Activated CD8-positive, alpha-beta memory T cell treated with anti-CD3 and anti-CD28 coated beads, Interleukin-2, amount 10 ng/mL, durations not matched to agents 7 days and 5 days (primary cell): ENCODE measurements at places on chromosomes 16 and 17. TPM values are rescaled to one million over a fixed set of nuclear protein-coding genes. Genes with fewer than 3 reads are reported as not detected.
A peak's percentile ranks its signal among the peaks of the same experiment; 100 is the strongest.

DNA sequence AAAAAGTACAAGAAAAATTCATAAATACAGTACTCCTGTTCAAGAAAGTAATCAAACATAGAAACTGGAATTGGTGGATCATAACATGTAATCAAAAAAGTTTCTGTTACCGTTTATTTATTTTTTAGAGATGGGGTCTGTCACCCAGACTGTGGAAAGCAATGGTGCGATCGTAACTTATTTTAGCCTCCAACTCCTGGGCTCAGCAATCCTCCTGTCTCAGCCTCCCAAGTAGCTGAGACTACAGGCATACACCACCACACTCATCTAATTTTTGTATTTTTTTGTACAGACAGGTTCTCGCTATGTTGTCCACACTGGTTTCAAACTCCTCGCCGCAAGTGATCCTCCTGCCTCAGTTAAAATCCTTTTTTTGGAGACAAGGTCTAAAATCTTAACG, 22.5 kb downstream of the ARHGAP17 start:
- DNase-seq = no peak

NXN gene
- 0.70 TPM for total RNA-seq

DNA sequence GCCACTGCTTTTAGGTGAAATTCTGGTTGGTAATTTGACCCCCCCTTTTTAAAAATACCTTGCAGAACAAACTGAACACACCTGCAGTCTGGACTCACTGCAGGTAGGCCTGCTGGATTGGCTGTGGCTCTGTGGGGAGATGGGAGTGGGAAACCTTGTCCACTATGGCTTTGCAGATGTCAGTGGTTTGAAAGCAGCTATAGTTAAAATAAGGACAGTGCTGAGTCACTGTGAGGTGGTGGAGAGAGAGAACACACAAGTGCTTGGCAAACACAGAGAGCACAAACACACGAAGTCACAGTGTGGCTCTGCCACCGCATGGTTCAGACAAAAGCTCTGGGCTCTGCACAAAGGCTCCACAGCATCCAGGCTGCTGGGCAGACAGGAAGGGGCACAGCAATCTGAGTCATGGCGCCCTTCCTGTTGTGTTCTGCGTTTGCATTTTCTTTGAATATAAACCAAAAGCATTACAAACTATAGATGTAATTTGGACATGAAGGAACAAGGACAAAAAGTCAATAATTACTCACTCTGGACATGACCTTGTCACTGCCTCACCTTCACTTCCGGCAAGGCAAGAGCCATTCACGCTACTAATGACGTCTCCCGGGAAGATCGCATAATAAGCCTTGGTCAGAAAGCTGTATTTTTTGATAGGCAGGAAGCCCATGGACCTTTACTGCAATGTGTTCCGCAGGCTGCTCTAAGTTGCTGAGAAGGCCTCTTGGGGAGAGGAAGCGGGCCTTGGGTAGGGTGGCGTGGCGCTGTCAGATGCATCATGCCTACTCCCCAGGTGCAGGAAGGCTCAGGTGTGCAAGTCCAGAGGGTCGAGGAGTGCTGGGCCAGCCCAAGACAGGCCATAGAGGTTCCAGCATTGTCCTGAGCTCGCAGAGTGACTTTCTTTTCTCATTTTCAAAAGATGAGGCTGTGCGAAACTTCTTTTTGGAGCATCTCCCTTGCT, 60.1 kb upstream of the MED9 start:
- DNase-seq = peak; percentile 67

DNA sequence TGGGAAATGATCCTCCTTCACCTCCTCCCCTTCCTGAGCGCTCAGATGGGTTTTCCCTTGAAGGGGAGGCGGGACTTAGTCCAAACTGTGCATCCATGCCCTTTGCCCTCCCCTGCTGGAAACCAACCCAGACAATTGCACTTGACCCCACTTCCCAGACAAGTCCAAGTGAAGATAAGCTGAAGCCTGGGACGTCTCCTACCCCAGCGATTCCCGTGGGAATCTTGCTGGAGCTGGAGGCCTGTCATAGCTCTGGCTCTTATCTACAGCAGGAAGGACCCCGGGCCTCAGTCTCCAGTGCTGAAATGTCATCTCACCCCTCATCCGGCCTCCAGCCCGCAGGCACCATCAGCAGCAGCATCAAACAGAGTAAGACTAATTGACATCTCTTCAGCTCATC, 6.5 kb upstream of the NGFR start:
- DNase-seq = no peak

- DNase-seq = no peak
These were observed 309.5 kb upstream of the PMFBP1 start for GRCh38 chr16:72481419-72481818.

GRCh38 chr17:4999430-5000093, 1.8 kb downstream of the KIF1C start:
- no peak for DNase-seq

GRCh38 chr17:12114686-12115418, 94.2 kb downstream of the MAP2K4 start:
- no peak for DNase-seq

DNA sequence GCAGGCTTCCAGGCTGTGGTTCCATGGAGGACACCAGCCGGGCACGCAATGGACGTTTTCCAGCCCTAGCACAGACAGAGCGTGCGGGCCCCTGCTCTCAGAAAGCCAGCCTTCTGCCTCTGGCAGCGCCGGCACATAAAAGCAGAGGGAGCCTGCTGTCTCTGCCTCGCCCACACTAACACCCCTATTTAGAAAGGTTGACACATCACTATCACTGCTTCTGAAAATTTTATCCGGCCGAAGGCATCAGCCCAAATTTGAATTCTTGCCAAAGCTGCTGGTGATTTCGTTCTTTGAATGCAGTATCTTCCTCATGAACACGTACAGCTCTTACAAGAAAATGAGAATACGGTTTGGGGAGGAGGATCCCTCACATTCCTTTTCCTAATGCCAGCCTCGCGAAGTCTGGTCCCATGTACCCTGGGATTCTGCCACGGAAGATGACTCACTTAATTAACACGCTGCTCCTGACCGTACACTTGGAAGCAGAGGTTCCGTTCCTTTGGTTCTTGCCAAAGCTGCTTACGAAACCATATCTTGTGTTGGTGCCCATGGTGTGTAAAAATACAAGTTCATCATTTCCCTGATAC, 1.3 kb upstream of the RAB11FIP3 start:
- no peak for DNase-seq

DNA sequence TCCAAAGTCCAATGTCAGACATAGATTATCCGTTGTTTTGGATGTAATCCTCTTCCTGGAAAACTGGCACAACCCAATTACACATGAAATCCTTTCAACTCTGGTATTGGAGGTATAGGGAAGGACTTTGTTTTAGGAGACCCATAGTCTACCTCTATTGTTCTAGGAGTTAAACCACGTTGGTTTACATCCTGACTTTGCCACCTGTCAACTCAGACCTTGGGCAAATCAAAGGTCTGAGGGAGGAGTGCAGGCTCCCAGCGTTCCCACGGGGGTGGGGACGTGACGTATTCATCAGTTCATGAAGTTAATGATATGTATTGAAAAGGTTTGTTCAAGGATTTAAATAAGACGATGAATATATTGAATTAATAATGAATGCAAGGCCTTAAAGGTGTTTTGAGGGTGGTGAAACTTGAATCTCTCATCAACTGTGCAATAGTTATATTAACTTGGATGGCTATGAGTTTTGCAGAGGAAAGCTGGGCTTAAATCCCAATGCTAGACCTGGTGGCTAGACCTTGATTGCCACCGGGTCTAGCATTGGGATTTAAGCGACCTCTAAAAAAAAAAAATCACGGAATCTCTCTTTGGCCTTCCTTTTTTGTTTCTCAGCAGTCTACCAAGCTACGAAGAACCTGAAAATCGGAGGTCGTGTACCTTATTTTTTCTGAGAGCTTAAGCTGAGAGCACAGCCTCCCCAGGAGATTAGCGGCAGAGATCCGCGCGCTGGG, 744 bp upstream of the NF1 start:
- DNase-seq = no peak

- no peak for DNase-seq
These were observed 789.9 kb upstream of the KIF2B start for GRCh38 chr17:53032861-53033271.

DNA sequence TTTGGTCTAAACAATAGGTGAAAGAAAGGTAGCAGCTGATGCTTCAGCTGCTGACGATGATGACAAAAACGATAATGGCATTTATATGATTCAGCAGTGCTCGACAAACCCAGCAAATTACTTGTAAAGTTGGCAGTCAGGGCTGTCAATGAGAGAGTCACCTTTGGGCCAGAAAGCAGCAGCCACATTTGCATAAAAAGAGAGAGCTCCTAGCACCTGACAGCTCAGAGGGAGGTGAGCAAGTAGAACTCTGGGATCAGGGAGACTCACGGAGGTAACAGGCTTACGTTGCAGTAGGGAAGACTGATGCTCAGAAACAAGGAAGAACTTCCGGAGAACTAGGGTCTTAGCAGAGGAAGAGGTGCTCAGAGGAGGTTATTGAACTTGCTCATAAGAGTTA, 291.9 kb upstream of the ZFHX3 start:
- no peak for DNase-seq

TVP23A gene
- not detected for total RNA-seq

DNA sequence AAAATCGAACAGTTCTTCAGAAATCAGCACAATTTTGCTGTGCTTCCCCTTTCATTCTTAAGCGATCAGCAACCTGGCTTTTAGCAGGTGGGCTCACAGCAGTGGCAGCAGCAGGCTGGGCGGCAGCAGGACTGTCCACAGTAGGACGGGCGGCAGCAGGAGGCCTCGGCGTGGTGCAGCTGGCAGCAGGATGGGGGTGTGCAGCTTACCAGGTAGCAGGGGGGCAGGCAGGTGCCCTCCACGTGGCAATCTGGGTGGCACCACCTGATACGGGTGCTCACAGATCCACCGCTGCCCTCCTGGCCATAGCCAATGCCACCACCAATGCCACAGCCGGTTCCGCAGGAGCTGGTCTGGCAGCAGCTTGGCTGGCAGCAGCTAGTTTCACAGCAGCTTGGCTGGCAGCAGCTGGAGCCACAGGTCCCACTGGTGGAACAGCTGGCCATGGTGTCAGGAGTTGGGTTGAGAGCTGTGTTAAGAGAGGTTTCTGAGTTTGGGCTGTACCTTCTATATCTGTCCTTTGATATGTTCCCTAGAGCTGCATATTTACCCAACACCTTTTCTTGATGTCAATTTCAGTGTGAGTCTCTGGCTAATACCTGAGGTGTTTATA, at the start of gene KRTAP1-4:
Gene KRTAP1-4 (minus strand): TSS at position 563 of the 613 bp plus-strand sequence. CDS start 117 bp downstream, at position 446.
- no peak for DNase-seq

DNA sequence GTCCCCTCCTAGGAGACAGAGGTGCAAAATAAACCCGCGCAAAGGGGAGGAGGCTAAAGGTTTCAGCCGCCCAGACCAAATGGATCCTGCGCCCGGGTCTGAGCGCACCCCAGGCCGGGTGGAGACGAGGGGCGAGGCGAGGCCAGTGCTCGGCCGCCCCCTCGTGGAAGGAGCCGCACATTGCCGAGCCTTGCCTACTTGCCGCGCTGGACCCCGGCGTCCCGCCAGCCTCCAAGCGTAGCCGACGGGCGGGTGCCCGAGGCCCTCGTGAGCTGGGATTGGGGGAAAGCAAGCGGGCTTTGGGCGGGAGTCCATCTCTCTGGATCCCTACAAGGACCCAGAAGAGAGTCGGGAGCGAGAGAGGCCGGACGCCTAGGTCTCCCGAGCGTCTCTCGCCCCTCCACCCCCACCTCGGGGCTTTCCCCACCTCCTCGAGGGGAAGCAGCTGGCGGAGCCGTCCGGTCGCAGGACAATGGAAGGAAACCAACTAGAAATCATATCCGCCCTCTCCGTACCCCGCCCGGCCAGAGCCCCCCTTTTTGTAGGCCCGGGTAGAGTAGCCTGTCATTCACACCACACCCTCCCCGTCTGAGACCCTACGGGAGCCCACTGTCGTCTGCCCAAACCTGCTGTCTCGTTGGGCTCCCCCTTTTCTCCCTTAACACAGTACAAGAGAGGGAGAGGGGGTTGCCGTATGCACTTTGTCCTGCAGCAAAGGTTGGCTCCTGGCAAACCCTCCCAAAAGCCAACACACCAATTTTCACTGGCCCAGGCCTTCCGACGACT, 664 bp upstream of the BCL6B start:
- peak; percentile 89 for DNase-seq

- no peak for DNase-seq
These were observed 11.0 kb upstream of the PHKG2 start for GRCh38 chr16:30736995-30737793.

DNA sequence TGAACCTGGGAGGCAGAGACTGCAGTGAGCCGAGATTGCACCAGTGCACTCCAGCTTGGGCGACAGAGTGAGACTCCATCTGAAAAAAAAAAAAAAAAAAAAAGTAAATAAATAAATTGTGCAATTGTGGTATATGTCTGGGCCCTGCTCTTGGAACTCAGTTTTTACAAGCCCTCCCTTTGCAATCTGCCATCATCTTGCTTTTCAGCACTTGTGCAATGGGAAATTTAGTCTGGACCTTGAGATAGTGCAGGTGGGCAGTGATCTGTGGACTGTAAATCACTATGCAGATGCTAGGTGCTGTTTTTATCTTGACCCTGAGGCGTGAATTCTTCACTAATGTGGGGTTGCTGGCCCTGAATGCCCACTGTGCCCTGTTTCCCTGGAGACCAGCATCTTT, 6.5 kb upstream of the RAP1GAP2 start:
- no peak for DNase-seq

- DNase-seq = no peak
These were observed 16.8 kb downstream of the LASP1 start for GRCh38 chr17:38886643-38887010.

DNA sequence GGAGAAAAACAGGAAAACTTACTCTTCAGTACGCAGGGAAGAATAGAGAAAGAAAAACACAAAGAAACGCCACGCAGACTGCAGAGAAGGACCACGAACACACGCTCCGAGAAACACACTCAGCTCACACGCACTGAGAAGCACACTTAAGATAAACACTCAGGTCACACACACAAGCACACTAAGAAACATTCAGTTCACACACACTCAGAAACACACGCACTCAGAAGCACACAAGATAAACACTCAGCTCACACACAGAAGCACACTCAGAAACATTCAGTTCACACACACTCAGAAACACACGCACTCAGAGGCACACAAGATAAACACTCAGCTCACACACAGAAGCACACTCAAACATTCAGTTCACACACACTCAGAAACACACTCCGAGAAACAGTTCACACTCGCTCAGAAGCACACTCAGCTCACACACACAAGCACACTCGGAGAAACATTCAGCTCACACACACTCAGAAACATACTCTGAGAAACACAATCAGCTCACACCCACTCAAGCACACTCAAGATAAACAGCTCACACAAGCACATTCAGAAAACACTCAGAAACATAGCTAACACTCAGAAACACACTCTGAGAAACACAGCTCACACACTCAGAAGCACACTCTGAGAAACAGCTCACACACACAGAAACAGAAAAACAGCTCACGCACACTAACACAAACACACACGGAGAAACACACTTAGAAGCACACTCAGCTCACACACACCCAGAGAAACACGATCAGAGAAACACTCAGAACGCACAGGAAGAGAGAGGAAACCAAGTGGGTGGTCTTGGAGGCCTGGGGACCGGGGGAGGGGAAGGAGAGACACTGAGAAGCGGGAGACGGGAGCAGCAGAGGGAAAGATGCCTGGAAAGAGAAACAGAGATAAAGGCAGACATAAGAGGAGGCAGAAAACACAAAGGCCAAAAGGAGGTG, 908 bp downstream of the TMEM98 start:
- DNase-seq = no peak
